ENCODE measurements at places on chromosomes 16 and 17.
A peak's percentile ranks its signal among the peaks of the same experiment; 100 is the strongest.

GRCh38 chr17:41153856-41154255 lies 4.2 kb upstream of the KRTAP4-5 start:
- DNase-seq = no peak

DNA sequence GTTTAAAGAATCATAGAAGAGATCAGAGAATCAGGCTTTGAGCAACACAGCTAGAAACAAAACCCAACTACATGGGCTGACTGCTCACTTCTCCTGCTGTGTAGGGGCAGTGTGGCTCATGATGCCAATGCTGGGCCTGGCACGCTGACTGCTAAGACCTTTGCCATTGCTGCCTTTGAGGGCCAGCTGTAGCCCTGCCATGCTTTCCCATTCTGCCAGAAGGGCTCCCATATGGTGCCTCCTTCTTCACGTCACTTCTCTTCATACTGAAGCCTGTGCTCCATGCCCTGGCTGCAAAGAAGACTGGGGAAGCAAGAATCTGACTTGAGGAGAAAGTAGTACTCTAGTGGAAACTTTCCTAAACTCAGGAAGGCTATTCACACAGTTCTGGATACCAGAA lies 232.9 kb downstream of the UTP18 start:
- no peak for DNase-seq

- DNase-seq = no peak
Observed at GRCh38 chr17:9472541-9472940, 103.1 kb downstream of the STX8 start.

- no peak for DNase-seq
Observed at GRCh38 chr17:83145358-83145738, 65.9 kb downstream of the METRNL start.

DNA sequence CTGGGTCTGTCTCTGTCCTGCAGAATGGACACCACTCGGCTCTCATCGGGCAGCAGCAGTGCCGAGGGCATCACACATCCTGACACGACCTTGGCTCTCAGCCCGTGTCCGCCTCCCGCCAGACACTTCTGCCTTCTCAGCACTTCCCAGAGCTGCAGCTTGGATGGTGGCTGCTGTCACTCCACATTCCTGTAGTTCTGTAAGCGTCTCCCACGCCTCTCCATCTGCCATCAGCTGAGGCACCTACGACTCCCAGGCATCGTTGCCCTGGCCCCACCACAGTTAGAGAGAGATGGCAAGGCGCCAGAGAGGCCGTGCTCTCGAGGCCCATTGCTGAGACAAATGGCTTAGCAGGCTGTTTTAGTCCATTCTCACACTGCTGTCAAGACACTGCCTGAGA lies 195.9 kb upstream of the CHMP6 start:
- peak; percentile 26 for DNase-seq

DNA sequence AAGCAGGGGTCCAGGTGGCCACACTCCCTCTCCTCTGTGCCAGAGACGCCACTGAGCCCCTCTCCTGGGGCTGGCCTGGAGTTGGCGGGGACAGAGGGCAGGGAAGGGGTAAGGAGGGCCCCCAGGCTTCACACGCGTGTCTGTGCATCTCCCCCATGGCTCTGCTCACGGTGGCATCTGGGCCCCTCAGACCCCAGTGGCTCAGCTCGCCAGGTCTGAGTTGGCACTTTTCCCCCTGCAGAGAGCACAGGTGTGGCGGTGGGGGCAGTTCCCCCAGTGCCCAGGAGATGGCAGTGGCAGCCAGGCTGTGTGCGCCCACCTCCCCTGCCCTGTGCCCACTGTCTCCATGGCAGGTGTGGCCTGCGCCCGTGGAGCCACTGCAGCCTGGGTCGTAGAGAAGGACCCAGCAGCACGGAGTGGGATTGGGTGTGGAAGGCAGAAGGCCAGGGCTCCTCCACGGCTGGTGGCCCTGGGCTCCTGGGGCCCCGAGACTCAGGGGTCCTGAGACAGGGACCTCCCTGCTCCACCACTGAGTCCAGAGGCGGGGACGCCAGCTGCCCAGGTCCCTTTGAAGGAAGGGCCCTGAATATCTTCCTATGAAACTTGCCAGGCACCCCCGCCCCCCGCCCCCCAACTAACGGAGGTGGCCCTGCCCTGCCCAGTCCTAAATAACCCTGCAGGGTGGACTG lies 4.3 kb upstream of the APRT start:
- DNase-seq = peak; percentile 20

GRCh38 chr16:85441189-85441889 lies 171.8 kb upstream of the GSE1 start:
- DNase-seq = no peak

- no peak for DNase-seq
Observed at GRCh38 chr17:8967861-8968260, 2.4 kb upstream of the PIK3R5 start.

- no peak for DNase-seq
Observed at GRCh38 chr17:74211141-74211911, 2.0 kb upstream of the TTYH2 start.

DNA sequence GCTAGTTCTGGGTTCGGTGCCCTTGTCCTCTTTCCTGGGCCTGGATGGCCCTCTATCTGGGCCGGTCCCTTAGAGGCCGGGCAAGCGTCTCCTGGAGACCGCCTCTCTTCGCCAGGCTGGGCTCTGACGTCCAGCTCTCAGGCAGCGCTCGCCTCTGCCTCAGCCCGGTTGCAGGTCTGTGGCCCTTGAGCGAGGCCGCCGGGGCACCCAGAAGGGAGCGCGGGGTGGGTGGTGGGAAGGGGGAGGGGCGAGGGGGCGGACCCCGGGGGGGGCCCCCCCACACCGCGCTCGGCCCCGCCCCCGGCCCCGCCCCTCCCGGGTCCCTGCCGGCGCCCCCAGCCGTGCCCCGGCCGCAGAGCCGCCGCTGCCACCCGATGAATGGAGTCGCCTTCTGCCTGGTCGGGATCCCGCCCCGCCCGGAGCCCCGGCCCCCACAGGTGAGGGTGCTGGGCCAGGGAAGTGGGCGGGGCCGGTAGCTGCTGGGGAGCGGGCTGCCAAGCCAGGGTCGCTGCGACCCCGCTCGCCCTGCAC lies at the start of gene ARHGAP23:
Gene ARHGAP23 (plus strand): TSS at position 353 of the 531 bp plus-strand sequence. CDS start 22 bp downstream, at position 375.
- no peak for DNase-seq

DNA sequence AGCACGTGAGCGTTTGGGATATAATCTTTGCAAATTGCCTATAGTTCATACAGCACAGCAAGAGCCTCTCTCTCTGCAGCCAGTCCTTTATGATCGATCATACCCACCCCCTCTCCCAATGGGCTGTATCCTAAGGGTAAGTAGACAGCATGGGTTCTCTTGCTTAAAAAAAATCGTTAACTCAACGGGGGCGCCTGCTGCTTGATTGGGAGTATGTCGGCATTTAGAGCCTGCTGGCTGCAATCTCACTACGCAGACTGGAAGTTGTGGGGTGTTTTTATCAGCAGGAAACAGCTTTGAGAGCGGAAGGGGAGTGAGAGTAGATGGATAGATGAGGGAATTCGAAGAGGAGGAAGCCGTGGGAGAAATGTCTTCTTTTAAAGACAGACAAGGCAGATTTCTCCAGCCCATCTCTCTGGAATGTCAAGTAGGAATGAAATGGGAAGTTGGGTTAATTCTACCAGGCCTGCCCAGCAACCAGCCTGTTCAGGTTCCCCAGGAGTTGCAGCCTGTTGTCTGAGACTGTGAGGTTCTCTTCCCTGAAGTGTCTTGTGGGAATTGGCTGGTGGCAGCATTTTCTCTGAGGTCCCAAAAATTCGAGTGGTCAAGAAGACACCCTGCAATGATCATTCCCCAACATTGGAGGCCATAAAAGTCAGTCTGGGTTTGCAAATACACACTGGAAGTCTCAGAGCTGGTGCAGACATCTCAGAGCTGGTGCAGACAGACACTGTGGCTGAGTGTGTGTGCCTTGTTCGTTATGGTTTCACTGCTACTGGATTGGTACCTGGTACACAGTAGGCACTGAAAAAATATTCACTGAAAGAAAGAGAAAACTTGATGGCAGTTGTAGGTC lies 65.6 kb downstream of the PRKCB start:
- DNase-seq = no peak

DNA sequence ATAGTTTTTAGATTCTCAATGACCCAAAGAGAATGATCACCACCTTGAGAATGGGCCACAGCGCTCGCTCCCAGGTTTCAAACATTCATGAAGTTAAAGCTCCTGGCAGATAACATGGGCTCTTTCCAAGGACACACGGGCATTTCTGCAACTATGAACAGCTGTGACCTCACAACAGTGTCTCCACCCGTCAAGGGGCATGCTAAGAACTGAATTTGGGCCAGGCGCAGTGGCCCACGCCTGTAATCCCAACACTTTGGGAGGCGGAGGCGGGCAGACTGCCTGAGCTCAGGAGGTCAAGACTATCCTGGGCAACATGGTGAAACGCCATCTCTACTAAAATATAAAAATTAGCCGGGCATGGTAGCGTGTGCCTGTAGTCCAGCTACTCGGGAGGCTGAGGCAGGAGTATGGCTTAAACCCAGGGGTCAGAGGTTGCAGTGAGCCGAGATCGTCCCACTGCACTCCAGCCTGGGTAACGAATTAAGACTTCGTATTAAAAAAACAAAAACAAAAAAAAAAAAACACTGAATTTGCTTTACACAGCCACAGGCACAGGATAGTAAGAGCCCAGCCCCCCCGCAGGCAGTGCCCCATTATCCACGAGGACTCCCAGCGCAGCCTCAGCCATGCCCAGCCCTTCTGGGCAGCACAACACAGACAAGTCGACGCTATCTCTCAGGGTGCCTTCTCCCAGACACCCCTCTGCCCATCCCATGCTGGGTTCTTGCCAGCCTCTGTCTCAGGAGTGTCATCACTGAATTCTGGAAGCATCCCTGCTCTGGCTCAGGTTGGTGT lies 7.2 kb downstream of the USP7 start:
- no peak for DNase-seq

GRCh38 chr17:27591986-27592385 lies 39.0 kb upstream of the LGALS9 start:
- no peak for DNase-seq

DNA sequence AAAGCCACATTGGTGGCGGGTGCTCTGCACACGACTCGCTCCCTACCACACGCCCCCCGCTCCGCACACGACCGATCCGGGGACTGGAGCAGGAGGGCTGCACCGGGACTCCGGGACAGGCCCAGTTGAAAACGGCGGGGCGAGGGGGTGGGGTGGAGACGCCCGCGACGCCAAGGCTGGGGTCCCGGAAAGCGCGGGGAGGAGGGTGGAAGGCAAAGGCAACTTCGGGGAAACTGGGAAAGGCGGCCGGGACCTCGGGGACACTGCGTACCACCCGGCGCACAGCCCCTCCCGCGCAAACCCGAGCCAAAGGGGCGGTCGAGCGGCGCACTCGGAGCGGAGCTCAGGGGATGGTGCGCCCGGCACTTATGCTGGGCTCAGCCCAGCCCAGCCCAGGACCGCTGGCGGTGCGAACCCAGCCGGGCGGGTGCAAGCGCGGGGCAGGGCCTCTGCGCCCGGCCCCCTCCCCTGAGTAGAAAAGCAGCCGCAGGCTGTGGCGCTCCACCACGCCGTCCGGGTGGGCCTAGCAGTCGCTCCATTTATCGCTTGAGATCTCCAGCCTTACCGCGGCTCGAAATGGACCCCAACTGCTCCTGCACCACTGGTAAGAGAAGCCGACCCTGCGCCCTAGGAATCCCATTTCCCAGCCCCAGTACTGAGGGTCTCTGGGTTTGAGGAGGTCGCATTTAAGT lies at the start of gene MT1M:
Gene MT1M (plus strand): TSS at position 504 of the 692 bp plus-strand sequence. CDS start 73 bp downstream, at position 577.
- DNase-seq = no peak

DNA sequence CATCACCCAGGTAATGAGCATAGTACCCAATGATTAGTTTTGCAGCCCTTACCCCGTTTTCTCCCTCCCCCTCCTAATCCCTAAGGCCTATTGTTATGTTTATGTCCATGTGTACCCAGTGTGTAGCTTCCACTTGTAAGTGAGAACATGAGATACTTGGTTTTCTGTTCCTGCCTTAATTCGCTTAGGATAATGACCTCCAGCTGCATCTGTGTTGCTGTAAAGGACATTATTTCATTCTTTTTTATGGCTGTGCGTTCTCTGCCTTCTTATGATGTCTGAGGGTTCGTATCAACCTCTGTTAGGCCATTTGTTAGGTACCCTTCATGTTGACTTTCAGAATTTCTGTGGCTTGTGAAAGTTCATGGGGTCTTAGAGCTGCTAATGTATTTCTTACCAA lies 31.0 kb downstream of the CTCF start:
- no peak for DNase-seq

GRCh38 chr16:2056077-2056476 lies 8.3 kb downstream of the TSC2 start:
- no peak for DNase-seq

- no peak for DNase-seq
Observed at GRCh38 chr16:60811657-60812056, 1224.6 kb downstream of the CDH8 start.

GRCh38 chr16:54930005-54930868 lies at the start of gene IRX5:
TSS of gene IRX5 (plus strand) at chr16:54930865. CDS start at chr16:54931199, 334 bp downstream.
- DNase-seq = peak; percentile 81

GRCh38 chr16:9098377-9099090 lies 7.1 kb downstream of the HAPSTR1 start:
- no peak for DNase-seq

GRCh38 chr17:17264430-17264829 lies 16.6 kb downstream of the COPS3 start:
- DNase-seq = no peak

GRCh38 chr17:69497161-69497560 lies 82.7 kb downstream of the MAP2K6 start:
- DNase-seq = no peak

- DNase-seq = no peak
Observed at GRCh38 chr17:43608313-43608712, 53.4 kb downstream of the MEOX1 start.

GRCh38 chr16:52456368-52456767 lies 90.6 kb downstream of the TOX3 start:
- no peak for DNase-seq

GRCh38 chr17:40073454-40074174 lies 10.8 kb downstream of the THRA start:
- no peak for DNase-seq

- DNase-seq = no peak
Observed at GRCh38 chr16:84756830-84757229, 57.0 kb downstream of the USP10 start.

- no peak for DNase-seq
Observed at GRCh38 chr17:42361781-42362186, 26.5 kb downstream of the STAT3 start.

GRCh38 chr16:88991813-88992350 lies 14.9 kb upstream of the CBFA2T3 start:
- DNase-seq = no peak

DNA sequence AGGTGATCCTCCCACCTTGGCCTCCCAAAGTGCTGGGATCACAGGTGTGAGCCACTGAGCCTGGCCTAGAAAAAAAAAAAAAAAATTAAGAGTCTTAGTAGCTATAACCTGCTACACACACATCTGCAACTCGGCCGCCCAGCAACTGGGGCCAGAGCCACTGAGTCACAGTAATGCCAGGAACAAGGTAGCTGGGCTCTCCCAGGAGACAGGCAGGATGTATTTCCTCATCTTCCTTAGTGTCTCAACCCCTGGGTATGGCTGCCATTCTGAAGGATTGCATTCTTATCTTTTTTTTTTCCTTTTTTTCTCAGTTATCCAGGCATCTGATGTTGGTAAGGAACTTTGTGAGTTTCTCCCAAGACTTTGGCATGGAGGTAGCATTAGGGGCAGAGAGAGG lies 7.1 kb upstream of the PSMD3 start:
- DNase-seq = no peak

GRCh38 chr16:81778861-81779535 lies at the start of gene PLCG2:
TSS of gene PLCG2 (plus strand) at chr16:81779291. CDS start at chr16:81785990, 6,699 bp downstream.
- DNase-seq = no peak
